ENCODE measurements at places on chromosomes 3 and 15. TPM values are rescaled to one million over a fixed set of nuclear protein-coding genes. Genes with fewer than 3 reads are reported as not detected.

- no peak for DNase-seq
These were observed 65.2 kb downstream of the TPRA1 start for GRCh38 chr3:127525373-127525772.

DNA sequence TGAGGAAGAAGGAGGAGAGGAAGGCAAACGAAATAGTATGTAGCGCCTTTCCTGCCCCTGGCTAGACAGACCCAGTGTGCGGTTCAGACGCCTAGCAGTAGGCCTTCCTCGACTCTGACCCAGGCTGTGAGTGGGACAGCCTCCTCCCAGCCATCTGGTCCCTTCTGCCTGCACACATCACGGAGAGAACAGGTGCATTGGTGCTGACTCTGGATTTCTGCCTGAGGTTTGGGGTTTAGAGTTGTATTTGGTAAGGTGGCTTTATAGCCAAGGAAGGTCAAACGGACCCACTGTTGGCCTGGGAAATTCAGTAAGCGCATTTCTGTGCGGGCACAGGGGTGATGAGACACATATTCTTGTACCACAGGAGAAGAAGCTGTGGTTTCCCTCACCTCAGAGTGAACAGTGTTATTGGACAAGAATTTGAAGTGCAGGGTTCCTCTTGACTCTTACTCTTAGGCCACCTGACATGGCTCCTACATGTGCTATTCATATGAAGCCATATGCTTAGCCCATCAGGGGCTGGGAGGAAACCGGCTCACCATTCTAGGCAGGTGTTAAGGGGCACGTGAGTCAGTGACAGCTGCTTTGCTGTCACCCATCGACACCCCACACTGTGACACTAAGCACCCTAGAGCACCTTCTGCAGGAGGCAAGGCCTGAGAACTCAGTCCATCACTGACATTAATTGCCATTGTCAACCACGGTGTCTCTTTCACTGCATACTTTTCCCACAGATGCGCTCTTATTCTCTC, 143.3 kb downstream of the CHDH start:
- DNase-seq, result no peak

DNA sequence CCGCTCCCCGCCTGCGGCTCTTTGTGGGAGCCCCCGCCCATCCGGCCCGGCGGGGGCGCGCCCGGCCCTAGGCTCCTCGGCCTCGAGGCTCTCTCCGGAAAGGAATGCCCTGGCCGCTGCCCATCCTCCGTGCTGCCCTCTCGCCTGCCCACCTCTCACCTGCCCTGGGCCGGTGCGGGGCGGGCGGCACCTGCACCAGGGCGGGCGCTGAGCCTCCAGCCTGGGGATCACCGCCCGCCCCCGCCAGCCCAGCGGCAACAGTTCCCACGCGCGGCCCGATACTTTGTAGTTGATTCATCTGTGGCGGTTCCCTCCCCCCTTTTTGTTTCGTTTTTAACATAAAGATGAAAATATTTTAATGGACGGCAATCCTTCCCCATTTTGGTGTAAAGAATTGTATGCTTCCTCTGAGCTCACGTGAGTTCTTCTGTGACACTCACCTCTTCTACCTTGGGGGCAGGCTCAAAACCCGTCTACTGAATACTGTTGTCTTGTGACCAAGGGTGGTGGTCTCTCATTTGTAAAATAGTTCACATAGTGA, 1.9 kb downstream of the KLF13 start:
- no peak for DNase-seq

DNA sequence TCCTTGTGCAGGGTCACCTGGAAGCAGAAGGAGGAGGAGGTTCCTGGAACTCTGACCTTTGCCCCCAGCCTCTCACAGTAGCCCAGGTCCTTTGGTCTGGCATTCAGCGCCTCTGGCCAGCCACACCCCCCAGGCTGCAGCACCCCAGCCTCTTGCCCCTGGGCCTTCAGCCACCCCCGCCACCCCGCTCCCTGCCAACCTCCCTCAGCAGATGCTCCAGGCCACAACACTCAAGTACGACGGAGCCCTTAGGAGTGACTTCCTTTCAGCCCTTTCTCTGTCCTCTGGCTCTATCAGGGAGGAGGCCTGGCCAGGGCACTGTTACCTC, 45.2 kb downstream of the GRIP2 start:
- DNase-seq, result no peak

- DNase-seq, result peak; percentile 85
These were observed 56.0 kb downstream of the ZMAT3 start for GRCh38 chr3:179015551-179016020.

DNA sequence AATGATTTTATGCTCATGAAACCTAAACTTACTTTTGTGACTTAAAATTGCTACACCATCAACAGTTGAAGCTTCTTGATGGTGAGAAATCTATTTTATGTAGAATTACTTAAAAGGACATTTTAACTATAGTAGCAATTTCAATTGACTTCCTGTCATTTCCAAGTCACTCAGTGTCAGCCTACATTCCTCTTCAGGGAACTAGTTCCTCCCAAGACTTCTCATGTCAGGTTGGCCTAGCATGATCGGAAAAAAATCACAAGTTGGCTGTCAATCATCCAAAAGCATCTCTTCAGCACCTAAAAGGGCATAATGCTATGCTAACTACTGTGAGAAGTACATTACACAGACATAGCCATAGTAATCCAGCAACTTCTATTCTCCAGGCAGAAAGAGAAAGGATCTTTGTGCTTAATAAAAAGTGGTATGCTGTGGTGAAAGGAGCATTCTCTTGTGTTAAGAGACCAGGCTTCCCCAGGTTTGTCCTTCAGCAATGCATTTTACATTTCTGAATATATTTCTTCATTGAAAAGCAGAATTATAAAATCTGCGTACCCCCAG, 893.7 kb downstream of the AGBL1 start:
- DNase-seq, result no peak

- no peak for DNase-seq
These were observed 5.6 kb downstream of the SLC12A8 start for GRCh38 chr3:125206934-125207333.

GUCA1C gene
- total RNA-seq, result not detected

FBXW12 gene
- total RNA-seq, result not detected

ILDR1 gene
- not detected for total RNA-seq

UBE2E2 gene
- 86.8 TPM for total RNA-seq

C3orf70 gene
- total RNA-seq, result 0.33 TPM

GOLGA6B gene
- not detected for total RNA-seq

ATP13A5 gene
- not detected for total RNA-seq

MINAR1 gene
- total RNA-seq, result 0.33 TPM

NSMCE3 gene
- total RNA-seq, result 8.8 TPM

CDAN1 gene
- 9.5 TPM for total RNA-seq

All from fibroblast of lung (primary cell).